Heart right ventricle (tissue), 16 donors: ENCODE measurements at places on chromosomes 13 and 19. TPM values are rescaled to one million over a fixed set of nuclear protein-coding genes. Genes with fewer than 3 reads are reported as not detected.
A peak's percentile ranks its signal among the peaks of the same experiment; 100 is the strongest.

DNA sequence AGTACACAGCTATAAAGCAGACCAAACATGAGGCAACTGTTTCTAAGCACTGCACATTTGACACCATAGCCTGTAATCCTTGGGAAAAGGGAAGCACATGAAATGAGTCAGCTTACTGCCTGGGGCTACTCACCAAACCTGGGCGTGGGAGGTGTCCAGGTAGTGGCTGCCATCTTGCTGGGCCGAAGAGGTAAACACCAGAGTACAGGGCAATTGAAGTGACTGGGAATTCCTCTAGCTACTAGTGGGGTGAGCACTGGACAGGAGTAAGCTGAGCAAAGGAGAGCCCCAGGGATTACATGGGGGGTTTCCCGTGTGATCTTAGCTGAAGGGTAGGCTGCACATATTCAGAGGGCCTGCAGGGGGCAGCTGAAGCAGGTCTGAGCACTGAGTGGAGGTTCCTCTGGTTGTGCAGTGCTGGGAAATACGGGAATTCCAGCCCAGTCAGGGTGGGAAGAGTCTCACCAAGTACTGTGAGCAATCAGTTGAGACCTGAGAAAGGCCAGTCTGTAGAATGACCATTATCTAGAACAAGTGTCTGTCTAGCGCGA is 140.5 kb downstream of the SLC7A1 start:
- peaks cover 44% of the 10 kb centered on the region for H3K4me1 ChIP-seq
- H3K4me3 ChIP-seq, result no peak overlapping the region
- no peak for DNase-seq
- no peaks in the 10 kb centered on the region for H3K36me3 ChIP-seq
- peak overlapping the region; percentile 45 for H3K27ac ChIP-seq

GRCh38 chr19:5251096-5252065 is 89.2 kb downstream of the PTPRS start:
- no peak overlapping the region for H3K4me3 ChIP-seq
- no peaks in the 10 kb centered on the region for H3K4me1 ChIP-seq
- no peak overlapping the region for H3K27ac ChIP-seq
- no peak for DNase-seq
- H3K27me3 ChIP-seq, result no peaks in the 10 kb centered on the region

DNA sequence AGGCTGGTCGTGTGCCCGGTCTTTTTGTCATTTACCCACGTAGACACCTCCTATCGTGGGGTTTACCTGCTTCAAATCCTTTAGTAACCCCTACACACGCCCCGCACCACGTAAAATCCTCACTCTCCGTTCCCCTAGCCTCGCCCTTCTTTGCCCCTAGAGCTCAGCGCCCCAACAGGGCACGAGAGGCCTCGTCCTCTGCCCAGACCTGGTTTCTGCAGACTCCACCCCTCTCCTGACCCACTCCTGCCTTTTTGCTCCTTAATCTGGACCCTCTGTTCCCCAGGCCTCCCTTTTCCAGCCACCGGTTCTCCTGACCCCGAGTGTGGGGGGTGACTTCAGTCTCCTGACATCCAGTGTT is 412 bp downstream of the ZNF528 start:
- no peak overlapping the region for H3K27ac ChIP-seq
- DNase-seq, result peak; percentile 4
- H3K4me3 ChIP-seq, result peak overlapping the region; percentile 84
- H3K4me1 ChIP-seq, result peaks cover 17% of the 10 kb centered on the region
- no peaks in the 10 kb centered on the region for H3K27me3 ChIP-seq
- peaks cover 68% of the 10 kb centered on the region for H3K36me3 ChIP-seq

GRCh38 chr13:44730851-44731250 is 154.7 kb upstream of the TSC22D1 start:
- H3K4me3 ChIP-seq, result no peak overlapping the region
- H3K27ac ChIP-seq, result no peak overlapping the region
- H3K27me3 ChIP-seq, result no peaks in the 10 kb centered on the region
- H3K4me1 ChIP-seq, result peaks cover 4% of the 10 kb centered on the region

GRCh38 chr19:5839065-5840017 is at the start of gene FUT6:
Gene FUT6 (minus strand): TSS chr19:5839702. CDS start chr19:5832567, 7,135 bp downstream.
- DNase-seq, result no peak
- H3K4me3 ChIP-seq, result no peak within 1 kb of the TSS
- H3K36me3 ChIP-seq, result no peaks in the 10 kb centered on the region

GRCh38 chr13:42279080-42279479 is 7.1 kb downstream of the AKAP11 start:
- H3K27me3 ChIP-seq, result no peaks in the 10 kb centered on the region
- no peak overlapping the region for H3K27ac ChIP-seq
- no peak overlapping the region for H3K4me3 ChIP-seq
- peaks cover 22% of the 10 kb centered on the region for H3K4me1 ChIP-seq
- no peaks in the 10 kb centered on the region for H3K36me3 ChIP-seq
- DNase-seq, result no peak

DNA sequence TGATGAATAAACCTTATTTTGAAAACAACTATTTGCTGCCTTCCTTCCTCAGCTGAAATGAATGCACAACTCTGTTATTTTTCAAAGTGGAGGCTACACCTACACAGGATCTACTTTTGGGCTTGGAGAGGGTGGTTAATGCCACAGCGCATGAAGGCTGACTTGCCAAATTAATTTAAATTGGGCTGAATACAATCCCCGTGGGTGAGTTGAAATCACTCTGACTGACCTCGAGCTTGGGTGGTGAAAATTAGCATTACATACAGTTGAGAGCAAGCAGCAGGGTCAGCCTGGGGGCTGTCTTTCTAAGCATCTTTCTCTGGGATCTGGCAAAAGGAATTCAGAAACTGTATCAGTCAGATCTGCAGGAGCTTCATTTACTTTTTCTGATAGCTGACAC is 38.5 kb downstream of the TPT1 start:
- DNase-seq, result no peak
- H3K36me3 ChIP-seq, result no peaks in the 10 kb centered on the region
- no peaks in the 10 kb centered on the region for H3K27me3 ChIP-seq
- no peak overlapping the region for H3K4me3 ChIP-seq
- peaks cover 5% of the 10 kb centered on the region for H3K4me1 ChIP-seq

GRCh38 chr19:51508059-51508733 is 6.6 kb upstream of the SIGLEC12 start:
- no peak for DNase-seq
- no peak overlapping the region for H3K27ac ChIP-seq
- peaks cover 42% of the 10 kb centered on the region for H3K27me3 ChIP-seq
- no peak overlapping the region for H3K4me3 ChIP-seq
- no peaks in the 10 kb centered on the region for H3K36me3 ChIP-seq

DACT3 gene
- total RNA-seq, result 11.2 TPM

KANK3 gene
- 16.9 TPM for total RNA-seq

DNA sequence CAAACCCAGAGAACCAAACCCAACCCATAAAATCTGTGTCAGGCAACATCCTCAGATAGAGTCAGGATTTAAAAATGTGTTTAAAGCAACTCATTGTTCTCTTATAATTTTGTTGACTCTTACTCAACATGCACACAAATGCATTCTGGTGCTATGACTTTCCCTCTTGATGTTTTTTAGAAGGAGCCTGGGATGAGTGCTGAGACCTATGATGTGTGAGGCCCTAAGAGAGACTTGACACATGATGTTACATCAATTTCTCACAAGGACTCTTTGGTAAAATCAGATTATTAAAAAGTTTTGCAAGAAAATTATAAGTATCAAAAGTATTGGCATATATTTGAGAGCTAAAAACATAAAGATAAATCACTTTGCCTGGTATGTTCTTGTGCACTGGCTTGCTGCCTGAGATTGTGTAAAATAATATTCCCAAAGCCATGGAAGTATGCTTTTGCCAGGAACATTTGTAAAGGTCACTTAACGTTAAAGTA is 173.9 kb downstream of the DCLK1 start:
- no peaks in the 10 kb centered on the region for H3K36me3 ChIP-seq
- no peak for DNase-seq
- no peaks in the 10 kb centered on the region for H3K4me1 ChIP-seq
- no peak overlapping the region for H3K4me3 ChIP-seq
- no peak overlapping the region for H3K27ac ChIP-seq
- H3K27me3 ChIP-seq, result no peaks in the 10 kb centered on the region

GRCh38 chr19:33256261-33256660 is 30.6 kb upstream of the SLC7A10 start:
- no peaks in the 10 kb centered on the region for H3K4me1 ChIP-seq
- no peak overlapping the region for H3K27ac ChIP-seq
- no peaks in the 10 kb centered on the region for H3K36me3 ChIP-seq
- no peak overlapping the region for H3K4me3 ChIP-seq
- H3K27me3 ChIP-seq, result peaks cover 36% of the 10 kb centered on the region
- no peak for DNase-seq
